ENCODE measurements at places on chromosomes 2 and 18. TPM values are rescaled to one million over a fixed set of nuclear protein-coding genes. Genes with fewer than 3 reads are reported as not detected.

GRCh38 chr2:169119851-169120250, 50.5 kb downstream of the DHRS9 start:
- no peak for DNase-seq

DNA sequence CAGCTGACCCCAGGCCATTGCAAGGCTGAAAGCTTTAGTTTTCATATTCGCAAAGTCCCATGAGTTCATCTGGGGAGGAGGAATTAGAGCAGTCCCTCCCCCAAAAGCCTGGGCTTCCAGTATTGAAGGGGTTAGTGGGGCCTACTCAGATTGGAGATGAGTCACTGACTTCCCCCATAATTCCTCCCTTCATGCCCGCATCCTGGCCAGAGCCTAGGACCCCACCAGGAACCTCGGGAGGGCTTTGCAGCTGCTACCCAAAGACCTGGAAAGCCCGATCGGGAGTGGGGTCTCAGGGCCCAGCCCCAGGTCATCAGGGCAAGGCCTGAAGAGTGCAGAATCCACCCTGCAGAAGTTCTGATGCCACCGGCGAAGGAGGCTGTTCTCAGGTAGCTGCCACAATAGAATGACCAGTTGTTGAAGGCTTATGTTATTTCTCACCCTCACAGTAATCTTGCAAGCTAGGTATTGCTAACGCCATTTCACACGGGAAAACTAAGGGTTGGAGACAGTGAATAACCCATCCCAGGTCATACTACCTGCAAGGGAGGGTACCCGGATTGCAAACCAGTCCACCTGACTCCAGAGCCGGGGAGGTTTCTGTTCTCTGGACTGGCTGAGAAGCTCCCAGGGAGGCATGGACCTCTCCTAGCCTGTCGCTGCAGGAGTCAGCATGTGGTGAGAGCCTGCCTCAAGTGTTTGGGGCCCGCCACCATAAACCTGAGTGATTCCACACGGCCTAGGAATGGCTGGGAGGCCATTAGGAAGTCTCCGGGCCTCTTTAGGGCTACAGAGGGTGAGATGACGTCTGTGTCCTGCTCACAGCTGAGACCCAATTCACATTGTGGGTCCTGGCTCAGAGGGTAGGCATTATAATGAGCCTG, 5.8 kb upstream of the ARID5A start:
- no peak for DNase-seq

DNA sequence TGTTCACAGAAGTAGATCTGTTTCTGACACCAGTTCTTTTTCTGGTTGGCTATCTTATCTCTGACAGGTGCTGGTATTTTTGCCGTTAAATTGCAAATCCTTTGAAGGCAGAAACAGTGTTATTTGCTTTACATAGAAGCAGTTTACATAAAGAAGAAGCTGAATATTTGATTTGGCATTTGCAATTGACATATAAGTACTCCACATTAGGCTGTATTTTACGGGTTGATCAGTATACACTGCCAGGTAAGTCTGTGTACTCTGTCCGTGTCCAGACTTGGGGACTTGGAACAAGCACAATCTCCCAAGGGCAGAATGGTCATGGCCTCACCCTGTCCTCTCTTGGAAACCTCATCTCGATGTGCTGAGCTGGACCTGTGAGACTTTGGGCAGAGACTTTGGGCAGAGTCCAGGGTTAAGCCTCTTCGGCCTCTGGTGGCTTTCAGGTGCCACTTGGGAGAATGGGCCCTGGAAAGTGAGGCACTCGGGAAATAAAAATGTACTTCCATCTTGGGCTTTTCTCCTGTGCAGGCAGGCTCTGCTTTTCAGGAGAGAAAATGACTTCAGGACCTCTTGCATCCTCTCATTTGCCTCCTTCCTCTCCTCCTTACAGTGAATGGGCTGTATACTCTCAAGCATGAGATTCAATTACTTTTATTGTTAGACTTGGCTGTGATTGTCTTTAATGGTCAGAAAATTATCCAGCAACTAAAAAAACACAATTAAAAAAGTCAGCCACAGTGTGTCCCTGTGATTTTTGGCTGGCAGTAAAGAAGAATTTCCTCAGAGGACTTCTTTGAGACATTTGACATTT, 108.5 kb downstream of the RAPGEF4 start:
- DNase-seq: no peak

GRCh38 chr18:69528435-69528834, 127.7 kb downstream of the DOK6 start:
- DNase-seq: no peak

DNA sequence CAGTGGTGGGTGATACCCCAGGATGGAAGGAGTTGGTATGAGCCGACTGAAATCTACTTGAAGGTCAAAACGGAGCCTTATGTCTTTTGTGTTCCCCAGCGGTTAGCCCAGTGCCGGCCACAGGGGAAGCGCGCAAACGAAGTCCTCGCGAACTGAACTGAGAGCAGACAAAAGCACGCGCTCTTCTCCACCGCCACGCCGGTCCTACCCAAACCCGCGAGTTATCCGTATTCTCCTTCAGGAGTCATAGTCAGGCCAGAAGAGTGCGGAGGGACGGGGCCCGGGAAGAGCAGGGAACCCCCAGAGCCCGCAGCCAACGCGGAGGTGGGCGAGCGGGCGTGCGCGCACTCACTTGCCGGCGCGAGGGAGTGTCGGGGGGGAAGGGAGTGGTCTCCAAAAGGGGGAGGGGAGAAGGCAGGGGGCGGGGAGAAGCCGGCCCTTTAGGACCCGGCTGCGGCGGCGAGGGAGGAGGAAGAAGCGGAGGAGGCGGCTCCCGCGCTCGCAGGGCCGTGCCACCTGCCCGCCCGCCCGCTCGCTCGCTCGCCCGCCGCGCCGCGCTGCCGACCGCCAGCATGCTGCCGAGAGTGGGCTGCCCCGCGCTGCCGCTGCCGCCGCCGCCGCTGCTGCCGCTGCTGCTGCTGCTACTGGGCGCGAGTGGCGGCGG, at the start of gene IGFBP2:
Gene IGFBP2 (plus strand): TSS at position 469 of the 664 bp plus-strand sequence. CDS start 104 bp downstream, at position 573.
- peak; percentile 74 for DNase-seq

DNA sequence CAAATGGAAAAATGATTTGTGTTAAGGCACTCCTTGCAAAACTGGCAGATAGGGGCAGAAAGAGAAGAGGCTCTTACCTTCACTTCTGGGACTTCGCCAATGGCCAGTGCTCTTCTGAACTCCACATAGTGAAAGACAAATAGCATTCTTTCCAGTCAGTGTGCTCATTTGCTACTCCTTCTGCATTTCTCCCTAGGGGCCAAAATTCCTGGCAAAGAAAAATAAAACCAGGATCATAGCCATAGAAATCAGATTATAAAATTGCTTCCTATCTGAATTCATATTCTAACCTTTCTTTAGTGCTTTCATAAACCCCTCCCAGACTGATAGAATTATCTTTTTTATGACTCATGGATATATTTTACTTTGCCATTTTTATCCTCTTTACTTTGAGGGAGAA, 56.9 kb upstream of the PELI1 start:
- no peak for DNase-seq

The DNAH6 gene
- 1.3 TPM for total RNA-seq

The ALS2 gene
- 26.6 TPM for total RNA-seq

Data from left lung (tissue), 14 donors.